ENCODE measurements at places on chromosomes 7 and 10.
A peak's percentile ranks its signal among the peaks of the same experiment; 100 is the strongest.

DNA sequence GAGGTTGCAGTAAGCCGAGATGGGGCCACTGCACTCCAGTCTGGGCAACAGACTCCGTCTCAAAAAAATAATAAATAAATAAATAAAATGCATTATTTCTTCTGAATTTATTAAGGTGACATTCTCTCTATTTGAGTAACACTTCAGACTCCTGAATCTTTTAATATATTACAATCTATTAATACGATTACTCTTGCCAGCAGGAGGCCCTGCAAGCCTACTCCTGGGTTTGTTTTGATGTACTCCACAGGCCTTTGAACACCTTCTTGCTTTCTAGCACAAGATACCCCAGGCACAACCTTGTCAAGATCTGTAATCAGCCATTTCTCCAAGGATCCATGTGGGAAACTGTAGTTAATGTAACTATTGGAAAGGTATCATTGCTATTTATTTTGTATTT is 63.5 kb downstream of the COBL start:
- no peak for DNase-seq

DNA sequence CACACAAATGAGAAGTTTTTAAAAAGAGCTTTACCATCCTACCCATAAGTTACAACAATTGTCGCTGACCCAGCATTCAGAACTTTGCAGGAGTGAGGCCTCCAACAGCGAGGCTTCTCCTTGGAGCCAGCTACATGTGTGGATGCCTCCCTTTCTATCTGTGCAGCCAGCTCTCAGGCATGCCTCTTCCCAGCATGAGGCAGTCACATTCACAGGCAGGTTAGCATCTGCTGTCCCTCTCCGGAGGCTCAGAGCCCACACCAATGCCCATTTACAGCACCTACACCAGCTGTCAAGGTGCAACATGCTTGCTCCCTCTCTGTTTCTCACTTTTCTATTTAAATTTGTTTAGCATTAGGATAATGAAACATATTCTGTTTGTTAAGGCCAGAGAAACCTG is 278.7 kb upstream of the PODXL start:
- no peak for DNase-seq

DNA sequence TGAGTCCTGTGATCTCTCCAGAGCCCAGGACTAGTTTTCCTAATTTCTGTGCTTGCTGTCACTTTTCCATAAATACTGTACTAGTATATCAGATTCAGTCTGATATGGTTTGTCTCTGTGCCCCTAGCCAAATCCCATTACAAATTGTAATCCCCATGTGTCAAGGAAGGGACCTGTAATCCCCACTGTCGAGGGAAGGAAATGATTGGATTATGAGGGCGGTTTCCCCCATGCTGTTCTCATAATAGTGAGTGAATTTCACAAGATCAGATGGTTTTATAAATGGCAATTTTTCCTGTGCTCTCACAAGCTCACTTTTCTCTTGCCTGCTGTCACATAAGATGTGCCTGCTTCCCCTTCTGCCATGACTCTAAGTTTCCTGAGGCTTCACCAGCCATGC is 54.8 kb upstream of the IFRD1 start:
- no peak for DNase-seq

DNA sequence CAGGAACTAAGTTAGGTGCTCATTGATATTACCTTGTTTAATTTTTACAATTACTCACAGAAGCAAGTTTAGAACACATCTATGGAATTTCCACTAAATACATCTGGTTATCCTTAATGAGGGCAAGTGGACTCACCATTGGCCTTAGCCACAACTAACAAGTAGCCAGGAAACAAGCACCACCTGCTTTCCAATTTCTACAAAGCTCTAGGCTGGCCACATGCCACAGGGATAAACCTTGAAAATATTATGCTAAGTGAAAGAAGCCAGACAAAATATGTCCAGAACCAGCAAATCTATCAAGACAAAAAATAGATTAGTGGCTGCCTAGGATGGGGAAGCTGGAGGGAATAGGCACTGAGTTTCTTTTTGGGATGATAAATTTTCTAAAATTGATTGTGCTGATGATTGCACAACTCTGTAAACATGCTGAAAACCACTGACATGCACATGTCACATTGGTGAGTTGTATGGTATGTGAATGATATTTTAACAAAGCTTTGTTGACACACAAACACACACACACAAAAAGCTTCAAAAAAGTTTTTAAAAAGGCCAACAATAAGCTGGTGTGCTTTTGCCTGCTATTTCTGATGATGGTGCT is 179.4 kb downstream of the CPEB3 start:
- no peak for DNase-seq

DNA sequence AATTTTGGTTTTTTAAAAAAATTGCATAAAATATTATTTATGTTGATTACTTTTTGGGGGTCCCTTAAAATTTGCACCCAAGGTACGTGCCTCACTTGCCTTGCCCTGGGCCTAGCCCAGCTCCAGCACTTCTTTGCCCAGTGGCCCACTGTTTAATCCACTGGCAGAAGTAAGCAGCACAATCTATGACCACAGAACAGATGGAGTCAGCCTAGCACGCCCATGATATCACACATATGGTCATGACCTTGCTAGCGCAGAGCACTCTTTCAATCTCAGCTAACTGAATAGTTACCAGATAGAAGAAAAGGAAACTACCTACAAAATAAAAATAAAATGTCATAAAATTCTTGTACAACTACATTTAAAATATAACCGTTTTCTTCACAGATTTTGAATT is 5.6 kb downstream of the OGA start:
- DNase-seq = no peak

DNA sequence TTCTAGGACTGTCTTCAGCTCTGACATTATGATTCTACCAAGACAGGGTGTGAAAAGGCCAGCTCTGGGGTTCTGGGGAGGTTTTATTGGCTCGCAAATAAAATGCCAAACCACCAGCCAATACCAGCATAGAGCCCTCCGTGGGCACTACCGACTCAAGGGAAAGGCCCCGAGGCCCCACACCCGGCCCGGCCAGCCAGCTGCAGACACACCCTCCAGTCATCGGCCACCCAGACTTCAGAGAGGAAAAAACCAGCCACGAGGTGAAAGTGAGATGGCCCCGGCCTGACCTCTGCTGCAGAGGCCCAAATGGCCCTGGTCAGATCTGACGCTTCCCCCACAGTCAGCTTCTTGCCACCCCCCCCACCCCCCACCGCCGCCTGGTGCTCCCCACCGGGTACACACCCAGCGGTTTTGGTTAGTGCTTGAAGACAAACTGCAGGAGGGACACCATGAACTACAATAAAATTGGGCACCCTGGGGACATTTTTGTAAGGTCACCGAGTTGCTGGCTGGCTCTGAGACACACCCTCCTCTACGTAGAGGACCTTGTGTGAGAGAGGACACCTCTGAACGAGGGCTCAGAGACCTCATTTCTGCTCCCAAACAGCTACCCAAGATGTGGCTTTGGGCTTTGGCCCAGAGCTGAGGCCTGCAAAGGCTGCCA is 79.9 kb downstream of the PRKAG2 start:
- DNase-seq = no peak

DNA sequence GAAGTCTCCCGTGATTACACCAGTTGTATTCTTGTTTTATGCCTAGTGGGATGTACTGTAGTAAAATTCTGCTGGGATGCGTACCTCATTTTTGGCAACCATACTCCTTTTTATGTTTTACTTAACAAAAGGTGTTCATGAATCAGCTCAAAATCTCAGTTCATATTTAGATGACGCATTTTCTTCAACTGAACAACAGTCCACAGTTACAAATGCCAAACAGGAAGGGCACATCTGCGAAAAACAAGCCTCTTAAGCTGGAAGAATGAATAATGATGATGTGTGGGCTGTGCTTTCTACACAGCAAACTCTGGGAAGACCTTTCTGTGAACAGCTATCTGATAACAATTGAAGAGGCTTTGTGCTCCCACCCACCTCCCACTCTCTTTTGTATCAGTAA is 68.4 kb upstream of the NRBF2 start:
- no peak for DNase-seq

- DNase-seq = peak; percentile 54
These were observed 31.0 kb downstream of the AMZ1 start for GRCh38 chr7:2719007-2719406.

DNA sequence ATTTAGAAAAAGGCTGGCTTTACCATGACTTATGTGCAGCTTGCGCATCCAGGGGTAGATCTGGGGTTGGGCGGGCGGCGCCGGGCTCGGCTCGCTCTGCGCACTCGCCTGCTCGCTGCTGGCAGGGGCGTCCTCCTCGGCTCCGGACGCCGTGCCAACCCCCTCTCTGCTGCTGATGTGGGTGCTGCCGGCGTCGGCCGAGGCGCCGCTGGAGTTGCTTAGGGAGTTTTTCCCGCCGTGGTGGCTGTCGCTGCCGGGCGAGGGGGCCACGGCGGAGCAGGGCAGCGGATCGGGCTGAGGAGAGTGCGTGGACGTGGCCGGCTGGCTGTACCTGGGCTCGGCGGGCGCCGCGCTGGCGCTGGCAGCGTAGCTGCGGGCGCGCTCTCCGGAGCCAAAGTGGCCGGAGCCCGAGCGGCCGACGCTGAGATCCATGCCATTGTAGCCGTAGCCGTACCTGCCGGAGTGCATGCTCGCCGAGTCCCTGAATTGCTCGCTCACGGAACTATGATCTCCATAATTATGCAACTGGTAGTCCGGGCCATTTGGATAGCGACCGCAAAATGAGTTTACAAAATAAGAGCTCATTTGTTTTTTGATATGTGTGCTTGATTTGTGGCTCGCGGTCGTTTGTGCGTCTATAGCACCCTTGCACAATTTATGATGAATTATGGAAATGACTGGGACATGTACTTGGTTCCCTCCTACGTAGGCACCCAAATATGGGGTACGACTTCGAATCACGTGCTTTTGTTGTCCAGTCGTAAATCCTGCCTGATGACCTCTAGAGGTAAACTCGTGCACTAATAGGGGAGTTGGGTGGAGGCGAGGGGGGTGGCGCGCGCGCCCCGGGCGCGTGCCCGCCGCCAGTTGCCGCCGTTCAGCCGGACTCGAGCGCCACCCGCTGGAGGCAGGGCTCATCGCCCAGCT is at the start of gene HOXA5:
HOXA5 (minus strand) TSS at position 659 of the 927 bp plus-strand sequence; CDS start at position 585, 74 bp downstream.
- no peak for DNase-seq

- DNase-seq = no peak
These were observed 148.8 kb upstream of the CACNA2D1 start for GRCh38 chr7:82592416-82592815.

- no peak for DNase-seq
These were observed 5.0 kb upstream of the TNRC18 start for GRCh38 chr7:5428478-5429252.

DNA sequence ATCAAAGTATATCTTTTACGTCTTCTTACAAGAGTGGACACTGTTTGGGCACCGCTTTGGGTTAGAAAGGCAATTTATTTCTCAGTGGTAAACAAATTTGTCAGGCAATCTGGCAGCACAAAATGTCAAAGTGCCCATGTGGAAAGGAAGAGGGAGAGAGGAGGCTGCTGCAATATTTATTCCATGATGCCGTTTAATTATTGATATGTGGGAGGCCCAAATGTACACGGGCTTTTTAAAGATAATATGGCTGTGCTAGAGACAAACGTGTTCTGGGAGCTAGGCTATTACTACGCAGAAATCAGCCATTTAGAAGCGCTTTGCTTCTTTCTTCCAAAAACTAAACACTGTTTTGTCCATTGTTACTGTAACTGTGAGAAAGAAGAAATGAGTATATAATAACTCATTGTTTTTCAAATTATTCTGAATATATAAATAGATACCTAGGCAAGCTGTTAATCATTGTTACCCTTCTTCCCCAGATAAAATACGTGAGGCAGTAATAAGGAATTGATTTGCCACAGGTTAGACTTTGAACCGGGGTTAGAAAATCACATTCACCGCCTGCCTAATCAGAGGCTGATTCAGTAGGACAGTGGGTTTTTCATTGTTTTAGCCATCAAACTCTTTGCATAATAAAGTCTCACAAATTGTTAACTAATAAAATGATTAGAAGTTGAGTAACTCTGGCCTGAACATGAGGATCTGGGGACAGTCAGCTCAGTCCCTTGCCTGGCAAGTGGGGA is 116.5 kb upstream of the FRMD4A start:
- no peak for DNase-seq

DNA sequence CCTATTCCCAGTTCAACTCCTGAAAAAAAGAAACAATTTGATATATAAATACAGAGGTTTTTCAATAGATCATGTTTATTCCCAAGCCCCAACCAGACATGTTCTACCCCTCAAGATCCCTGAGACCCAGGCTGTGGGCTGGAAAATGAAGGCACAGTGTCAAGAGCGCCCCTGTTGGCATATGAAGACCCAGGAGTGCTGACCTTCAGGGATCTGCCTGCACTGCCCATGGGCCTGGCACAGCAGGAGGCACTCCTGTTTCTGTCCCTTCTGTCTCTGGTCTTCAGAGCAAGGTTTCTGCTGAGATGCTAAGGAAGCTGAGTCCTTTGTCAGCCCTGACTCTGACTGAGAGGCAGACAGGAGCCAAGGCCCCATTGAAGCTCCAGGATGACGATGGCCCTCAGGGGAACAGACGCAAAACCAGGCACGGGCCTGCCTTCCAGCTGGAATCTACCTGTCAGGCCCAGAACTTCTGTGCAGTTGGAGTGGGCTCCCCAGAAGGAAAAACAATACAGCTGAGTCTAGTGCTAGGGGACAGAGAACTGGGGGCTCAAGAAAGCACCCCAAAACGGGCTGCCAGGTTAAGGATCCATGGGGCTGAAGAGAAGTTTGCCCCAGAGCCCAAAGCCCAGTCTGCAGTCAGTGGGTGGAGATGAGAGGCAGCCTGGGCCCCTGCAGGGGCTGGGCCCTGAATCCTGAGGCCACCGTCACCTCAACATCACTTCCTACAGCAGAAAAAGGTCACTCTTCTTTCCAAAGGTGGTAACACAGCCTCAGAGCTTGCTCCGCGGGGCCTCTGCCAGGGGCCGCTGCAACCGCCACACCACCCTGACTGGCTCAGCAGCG is 6.7 kb upstream of the AIFM2 start:
- no peak for DNase-seq

DNA sequence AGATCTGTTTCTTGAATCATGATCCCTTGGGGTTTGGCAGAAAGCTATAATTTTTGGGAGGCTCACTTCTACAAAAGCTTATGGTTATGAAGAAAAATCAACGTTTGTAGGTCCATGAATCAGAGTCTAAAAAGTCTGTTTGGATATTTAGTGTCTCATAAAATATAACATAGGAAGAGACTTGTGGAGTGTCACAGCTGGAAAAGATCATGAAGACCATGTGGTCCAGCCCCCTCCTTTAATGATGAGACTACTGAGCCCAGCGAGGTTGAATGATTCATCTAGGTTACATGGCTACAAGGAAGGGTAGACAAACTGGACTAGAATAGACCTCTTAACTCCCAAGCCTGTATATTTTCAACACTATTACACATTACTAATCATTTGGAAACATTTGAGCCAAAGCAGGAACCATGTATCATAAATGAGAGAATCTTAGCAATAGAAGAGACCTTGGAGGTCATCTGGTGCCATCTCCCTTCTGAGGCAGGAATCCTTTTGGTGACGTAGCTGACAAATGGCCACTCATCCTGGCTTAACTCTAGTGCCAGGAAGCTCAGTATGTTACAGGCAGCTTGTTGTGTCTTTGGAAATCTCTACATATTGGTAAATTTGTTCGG is 152.5 kb downstream of the CREB5 start:
- no peak for DNase-seq

- no peak for DNase-seq
These were observed 177.1 kb downstream of the DGKI start for GRCh38 chr7:137669706-137670105.
